Activated CD8-positive, alpha-beta memory T cell treated with anti-CD3 and anti-CD28 coated beads for 4 hours (primary cell): ENCODE measurements at places on chromosomes 7 and 10.

- no peak for DNase-seq
These were observed 122.0 kb upstream of the ANK3 start for GRCh38 chr10:60511477-60512229.

DNA sequence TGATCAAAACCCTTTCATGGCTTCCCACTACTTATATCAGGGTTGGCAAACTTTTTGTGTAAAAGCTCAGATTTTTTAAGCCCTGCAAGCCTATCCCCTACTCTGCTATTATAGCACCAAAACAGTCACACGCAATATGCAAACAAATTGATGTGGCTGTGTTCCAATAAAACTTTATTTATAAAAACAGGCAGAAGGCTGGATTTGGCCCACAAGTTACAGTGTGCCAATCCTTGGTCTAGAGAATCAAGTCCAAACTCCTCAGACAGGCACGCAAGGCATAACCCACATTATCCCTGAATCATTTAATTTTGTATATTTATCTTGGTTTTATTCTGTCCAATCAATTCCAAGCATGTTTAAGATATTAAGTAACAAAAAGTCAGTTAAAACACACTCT, 71.9 kb downstream of the SGMS1 start:
- no peak for DNase-seq

DNA sequence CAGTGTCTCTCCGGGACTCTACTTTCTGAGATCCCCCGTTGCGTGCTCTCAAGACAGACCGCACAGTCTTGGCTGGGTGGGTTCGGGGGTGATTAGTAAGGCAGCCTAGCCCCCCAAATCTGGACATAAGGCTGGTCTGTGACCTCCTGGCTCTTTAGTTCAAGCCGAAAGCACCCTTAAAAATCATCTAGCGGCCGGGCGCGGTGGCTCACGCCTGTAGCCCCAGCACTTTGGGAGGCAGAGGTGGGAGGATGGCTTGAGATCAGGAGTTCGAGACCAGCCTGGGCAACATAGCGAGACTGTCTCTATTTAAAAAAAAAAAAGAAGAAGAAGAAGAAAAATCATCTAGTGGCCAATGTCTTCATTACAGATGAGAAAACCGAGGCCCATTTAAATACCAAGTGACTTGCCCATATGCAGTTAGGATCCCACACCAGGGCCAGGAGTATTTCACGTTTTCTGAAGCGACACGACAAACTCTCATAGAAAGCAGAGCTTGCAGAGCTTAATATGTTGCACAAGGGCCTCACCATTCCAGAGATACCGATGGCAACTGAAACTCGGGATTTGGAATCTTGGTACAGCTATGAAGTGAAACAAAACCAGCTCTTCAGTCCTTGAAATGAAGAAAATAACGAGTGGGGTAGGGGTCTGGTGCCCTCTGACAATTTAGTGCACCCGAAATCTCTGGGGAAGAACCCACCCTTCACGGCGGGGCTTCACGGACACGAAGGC, 703 bp upstream of the HILPDA start:
- DNase-seq: no peak

DNA sequence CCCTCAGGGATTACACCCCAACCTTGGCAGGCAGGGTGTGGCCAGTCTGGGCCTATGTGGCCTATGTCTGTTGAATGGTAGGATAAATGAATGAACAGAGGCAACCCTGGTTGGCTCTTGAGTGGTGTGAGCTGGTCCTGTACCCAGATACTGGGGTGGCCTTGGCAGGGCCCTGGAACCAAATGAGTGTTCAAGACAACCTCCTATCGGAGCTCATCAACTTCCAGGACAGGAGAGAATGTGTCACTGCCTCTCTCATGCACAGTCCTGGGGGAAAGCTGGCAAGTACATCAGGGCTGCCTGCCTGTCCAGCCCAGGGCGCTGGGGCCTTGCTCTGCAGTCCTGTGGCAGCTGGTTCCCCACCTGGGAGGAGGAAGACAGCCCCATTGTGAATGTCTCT, 271.6 kb downstream of the CALN1 start:
- no peak for DNase-seq

- no peak for DNase-seq
These were observed at the start of gene ZC3HAV1L for GRCh38 chr7:139035586-139036353. Gene ZC3HAV1L (minus strand): TSS chr7:139036042. CDS start chr7:139036017, 25 bp downstream.

GRCh38 chr10:97336006-97336405, 1.5 kb upstream of the FRAT2 start:
- no peak for DNase-seq

DNA sequence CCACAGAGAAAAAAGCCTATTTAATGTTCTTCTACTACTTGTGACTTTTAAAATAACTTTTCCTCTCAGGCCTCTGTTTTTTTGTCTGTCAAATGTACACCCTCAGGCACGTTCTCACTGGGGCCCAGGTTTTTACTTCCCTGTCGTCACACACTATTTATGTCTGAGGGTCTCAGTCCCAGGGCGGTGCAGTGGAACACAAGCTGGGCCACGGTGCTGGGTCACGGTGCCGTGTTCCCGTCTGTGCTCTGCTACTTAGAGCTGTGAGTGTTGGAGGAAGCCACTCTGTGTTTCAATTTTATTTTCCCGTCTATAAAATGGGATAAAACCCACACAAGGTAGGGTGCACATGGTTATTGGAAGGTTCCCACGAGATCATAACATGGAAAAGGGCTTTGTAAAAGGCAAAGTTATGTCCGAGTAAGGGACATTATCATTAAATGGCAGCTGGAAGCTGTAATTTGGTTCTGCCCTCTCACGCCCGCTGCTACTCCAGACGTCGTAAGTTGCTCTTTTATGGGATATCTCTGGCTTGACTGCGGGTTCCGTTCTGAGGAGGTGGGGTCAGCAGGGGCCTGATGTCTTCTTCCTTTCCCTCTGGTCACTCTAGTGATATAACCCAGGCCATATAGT, 25.2 kb downstream of the ZNF775 start:
- no peak for DNase-seq

DNA sequence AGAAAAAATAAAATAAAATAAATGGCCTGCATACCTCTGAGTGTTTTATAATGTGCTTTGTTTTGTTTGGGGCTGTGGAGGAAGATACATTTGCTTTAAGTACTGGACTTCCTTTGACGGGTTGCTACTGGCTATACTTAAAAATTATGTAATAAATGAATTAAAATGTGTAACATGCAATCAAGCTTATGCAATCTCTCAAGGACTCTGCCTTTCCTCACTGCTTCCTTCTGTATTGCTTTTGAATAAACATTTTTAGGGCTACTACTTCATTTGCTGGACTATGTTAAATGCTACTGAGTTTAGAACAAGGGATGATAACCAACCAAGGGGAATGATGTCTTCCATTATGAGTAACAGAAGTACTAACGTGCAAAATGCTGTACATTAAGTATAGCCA, 91.6 kb downstream of the ETV1 start:
- no peak for DNase-seq

GRCh38 chr7:85160223-85160622, 26.6 kb downstream of the SEMA3D start:
- DNase-seq: no peak

DNA sequence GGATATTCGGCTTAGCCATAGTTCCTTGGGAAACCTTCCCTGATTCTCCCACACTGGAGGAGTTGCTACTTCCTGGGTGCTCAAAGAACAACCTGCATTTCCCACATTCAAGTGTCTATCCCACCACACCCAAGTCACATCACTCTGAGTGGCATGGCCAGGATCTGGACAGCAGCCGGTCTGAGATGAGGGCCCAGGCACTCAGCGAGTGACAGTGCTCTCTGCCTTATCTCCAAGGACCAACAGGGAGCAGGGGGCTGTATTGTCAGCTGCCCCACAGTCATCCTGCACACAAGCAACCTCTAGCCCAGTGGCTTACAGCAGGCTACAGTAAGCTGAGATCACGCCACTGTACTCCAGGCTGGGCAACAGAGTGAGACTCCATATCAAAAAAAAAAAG, 16.1 kb upstream of the SLC18A3 start:
- no peak for DNase-seq

GRCh38 chr10:17426263-17426750, 28.1 kb downstream of the ST8SIA6 start:
- DNase-seq: no peak

- DNase-seq: no peak
These were observed 260.6 kb downstream of the MAD1L1 start for GRCh38 chr7:1971946-1972654.

DNA sequence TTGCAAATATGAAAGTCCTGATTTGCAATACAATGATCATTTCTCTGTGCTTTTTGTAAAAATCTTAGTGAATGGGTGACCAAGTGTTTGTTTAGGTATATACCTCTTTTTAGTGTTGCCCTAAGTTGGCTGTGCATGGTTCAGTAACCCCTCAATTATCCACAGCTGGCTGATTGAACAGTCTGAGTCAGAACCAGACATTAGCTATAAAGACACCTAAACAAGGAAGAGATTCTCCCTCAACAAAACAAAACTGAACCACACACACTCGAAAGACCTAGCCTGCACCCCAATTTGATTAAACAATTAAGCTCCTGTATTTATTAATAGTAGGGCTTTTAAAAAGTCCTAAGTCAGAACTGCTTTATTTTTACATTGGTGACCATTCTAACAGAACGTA, 2.8 kb downstream of the RSBN1L start:
- DNase-seq: no peak

DNA sequence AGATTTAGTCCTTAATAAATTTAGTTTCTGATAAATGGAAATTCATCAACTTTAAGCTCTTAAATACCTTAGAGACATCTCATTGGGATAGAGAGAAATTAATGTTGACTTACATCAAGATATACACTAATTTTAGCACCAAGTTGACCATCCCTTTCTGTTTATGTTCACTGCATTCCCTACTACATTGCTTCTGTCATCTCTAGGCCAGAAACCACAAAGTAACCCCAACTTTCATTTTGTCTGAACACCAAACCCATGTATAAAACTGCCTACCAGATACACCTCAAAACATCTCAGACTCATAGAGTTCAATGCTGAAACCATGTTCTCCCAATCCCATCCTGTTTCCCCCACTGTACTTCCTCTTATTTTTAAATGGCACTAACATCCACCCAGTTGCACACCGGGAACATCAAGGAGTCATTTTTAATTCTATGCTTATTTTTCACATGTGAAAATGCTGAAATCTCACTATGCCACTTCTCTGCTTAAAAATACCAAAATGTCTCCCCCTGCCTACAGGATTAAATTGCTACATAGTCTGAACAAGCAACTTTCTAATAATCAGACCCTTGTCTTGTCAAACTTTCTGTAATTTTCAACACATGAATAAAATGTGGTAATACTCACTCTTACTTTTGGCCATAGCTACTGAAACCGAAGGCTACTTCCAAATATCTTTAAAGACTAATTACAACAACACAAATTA, 201.6 kb downstream of the SEMA3D start:
- no peak for DNase-seq

DNA sequence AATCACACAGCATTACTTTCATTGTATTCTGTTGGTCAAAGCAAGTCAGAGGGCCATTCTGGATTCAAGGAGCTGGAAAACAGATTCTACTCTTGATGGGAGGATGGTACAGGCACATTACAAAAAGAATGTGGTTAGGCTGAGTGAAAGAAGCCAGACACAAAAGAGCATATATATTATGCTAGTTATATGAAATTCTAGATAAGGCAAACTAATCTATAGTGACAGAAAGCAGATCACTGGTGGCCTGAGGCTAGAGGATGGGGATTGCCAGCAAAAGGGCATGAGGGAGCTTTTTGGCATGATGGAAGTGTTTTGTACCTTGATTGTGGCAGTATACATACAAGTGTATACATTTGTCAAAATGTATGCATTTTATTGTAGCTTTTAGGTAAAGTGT, 96.8 kb downstream of the SPAG6 start:
- no peak for DNase-seq

GRCh38 chr10:101287183-101287996, 58.1 kb upstream of the LBX1 start:
- no peak for DNase-seq

GRCh38 chr10:6134099-6134823, 45.4 kb downstream of the RBM17 start:
- DNase-seq: no peak

- no peak for DNase-seq
These were observed 32.2 kb downstream of the ZCCHC24 start for GRCh38 chr10:79413196-79413595.

- no peak for DNase-seq
These were observed 30.0 kb upstream of the PTN start for GRCh38 chr7:137373507-137373906.

DNA sequence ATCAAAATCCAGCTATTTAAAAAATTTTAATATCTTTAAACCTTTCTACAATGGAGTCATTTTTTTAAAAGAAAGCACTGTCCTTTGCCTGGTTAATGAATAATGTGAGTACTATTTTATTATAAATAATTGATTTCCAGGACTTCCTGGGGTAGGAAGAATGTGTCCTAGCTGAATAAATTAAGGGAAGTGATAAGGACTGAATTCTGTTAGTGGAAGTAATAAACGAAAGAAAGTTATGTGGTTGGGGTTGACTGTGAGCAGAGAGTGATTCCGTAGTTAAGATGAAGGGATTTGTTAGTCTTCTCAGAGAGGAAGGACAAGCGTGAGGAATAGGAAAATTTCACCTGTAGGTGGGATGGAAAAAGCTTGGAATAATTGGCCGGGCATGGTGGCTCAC, 59.1 kb downstream of the AHCYL2 start:
- DNase-seq: no peak
